ENCODE measurements at places on chromosomes 5 and 9. TPM values are rescaled to one million over a fixed set of nuclear protein-coding genes. Genes with fewer than 3 reads are reported as not detected.

AJM1 gene
- total RNA-seq = 5.0 TPM

PTPRD gene
- 1.5 TPM for total RNA-seq

SEMA5A gene
- total RNA-seq = 0.62 TPM

CCL27 gene
- 0.55 TPM for total RNA-seq

DNA sequence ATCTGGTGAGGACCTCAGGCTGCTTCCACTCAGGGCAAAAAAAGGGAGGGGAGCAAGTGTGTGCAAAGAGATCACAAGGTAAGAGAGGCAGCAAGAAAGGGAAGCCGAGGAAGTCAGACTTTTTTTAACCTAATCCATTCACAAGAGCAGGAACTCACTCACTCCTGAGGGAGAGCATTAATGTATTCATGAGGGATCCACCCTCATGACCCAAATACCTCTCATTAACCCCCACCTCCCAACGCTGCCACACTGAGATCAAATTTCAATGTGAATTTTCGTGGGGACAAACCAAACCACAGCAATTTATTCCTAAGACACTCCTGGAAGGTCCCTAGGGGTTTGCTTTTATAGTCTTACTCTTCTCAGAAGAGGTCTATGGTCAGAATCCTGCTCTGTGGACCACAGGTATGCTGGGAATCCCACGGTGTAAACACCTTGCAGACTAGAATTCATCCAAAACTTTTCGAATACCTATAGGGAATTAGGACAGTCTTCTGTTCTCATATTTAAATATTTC, 108.7 kb downstream of the HSD17B3 start:
- no peak for DNase-seq

- DNase-seq = no peak
These were observed 14.7 kb upstream of the RECK start for GRCh38 chr9:36021968-36022367.

DNA sequence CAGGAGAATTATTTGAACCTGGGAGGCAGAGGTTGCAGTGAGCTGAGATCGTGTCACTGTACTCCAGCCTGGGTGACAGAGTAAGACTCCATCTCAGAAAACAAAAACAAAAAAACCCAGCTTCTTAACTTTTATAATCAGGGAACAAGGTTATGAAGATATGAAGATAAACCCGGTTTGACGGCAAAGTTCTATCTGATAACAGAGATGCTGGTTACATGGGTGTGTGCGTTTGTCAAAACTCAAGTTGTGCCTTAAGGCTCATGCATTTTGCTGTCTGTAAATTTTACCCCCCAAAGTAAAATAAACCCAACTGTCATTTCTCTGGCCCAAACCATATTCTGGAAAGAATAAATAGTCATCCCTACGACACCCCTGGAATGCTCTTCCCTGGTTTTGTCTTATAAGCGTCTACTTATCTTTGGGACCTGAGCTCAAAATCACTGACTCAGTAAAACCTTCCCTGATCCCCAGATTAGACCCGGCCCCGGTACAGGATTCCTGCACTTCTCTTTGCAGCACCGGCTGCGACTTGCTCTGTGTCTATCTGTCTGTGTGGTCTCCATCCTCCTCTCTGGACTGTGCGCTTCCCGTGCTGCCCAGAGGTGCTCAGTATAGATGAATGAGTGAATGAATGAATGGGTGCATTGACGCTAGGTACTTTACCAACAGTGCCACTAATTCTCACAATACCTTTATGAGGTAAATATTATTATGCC, 172.2 kb downstream of the DAB2IP start:
- DNase-seq = no peak

DNA sequence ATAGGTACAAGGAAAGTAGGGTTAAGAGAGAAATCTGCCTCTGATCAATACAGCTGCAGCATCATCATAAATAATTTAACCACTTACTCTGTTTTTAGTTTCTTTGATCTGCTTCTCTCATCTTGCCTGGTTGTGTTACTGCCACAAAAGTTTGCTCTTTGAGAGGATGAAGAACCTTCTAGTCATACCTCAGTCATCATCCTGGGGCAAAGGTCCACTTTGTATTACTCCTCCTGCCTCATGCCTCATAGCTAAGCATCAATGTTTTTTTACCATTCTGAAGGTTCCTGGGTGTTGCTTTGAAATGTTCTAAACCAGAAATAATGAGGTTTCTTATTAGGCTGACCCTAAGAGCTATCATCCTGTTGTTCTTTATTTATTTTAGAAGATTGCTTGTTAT, 17.1 kb upstream of the TRIM36 start:
- DNase-seq = no peak

- DNase-seq = no peak
These were observed 155.6 kb downstream of the CRB2 start for GRCh38 chr9:123511326-123512277.

Measured in activated T-helper 2 cell treated with anti-CD3 and anti-CD28 coated beads, Interferon-gamma antibody, Interleukin-2, Interleukin-4, amounts not matched to agents 10 μg/mL and 5 μg/mL and 100 μg/mL, durations not matched to agents 14 hours and 24 hours and 36 hours (primary cell).